Stimulated activated CD8-positive, alpha-beta memory T cell treated with anti-CD3 and anti-CD28 coated beads, Interleukin-7, amount 100 ng/mL, for 48 hours (primary cell): ENCODE measurements at places on chromosomes 7 and 10.

GRCh38 chr10:121324678-121325213 is 273.5 kb downstream of the FGFR2 start:
- DNase-seq, result no peak

DNA sequence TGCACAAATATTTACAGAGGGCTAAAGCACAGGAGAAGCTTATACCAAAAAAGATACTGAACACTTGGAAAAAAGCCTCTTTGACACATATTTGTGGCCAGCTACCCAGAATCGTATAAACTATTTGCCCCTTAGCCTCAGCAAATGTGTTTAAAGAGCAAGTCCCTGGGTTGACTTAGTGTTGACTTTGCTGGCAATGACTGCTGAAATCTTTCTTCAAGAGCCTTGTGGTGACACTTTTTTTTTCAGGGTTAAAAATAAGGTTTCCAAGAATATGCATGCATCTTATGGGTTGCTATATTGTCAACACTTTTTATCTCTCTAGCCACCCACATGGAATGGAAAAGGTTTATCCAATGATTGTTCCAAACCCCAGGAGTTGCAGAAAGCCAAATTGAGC is 14.9 kb upstream of the PLEKHS1 start:
- no peak for DNase-seq

GRCh38 chr10:12388671-12389070 is 39.3 kb downstream of the CAMK1D start:
- no peak for DNase-seq

DNA sequence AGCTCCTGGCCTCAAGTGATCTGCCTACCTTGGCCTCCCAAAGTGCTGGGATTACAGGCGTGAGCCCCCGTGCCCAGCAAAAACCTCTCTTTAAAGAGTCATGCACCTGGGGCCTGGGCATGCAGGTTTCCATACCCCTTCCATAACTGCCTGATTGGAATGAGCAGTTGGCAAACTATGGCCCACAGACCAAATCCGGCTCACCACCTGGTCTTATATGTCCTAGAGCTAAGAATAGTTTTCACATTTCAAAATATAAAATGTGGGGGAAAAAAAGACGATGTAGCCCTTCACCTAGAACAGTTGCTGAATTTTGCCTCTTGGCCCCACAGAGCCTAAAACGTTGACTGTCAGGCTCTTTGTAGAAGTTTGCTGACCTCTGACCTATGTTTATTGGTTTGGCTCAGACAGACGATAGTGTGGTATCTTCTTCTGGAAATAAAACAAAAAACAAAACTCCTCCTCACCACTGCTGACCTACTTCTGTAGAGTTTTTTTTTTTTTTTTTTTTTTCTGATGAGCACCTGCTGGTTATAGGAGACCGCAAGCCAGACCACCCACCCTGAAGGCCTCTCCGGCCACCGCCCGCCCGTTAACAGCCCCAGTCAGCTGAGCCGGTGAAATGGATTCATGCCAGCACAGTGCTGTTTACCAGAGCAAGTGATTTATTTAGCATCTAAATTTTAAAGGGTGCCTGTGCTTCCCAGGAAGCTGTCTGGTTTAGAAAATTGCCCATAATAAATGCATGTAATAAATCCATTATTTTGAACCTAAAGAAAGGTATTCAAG is 33.5 kb upstream of the SFRP5 start:
- no peak for DNase-seq

- no peak for DNase-seq
Measured at GRCh38 chr10:120172356-120172755, 279.8 kb downstream of the SEC23IP start.

DNA sequence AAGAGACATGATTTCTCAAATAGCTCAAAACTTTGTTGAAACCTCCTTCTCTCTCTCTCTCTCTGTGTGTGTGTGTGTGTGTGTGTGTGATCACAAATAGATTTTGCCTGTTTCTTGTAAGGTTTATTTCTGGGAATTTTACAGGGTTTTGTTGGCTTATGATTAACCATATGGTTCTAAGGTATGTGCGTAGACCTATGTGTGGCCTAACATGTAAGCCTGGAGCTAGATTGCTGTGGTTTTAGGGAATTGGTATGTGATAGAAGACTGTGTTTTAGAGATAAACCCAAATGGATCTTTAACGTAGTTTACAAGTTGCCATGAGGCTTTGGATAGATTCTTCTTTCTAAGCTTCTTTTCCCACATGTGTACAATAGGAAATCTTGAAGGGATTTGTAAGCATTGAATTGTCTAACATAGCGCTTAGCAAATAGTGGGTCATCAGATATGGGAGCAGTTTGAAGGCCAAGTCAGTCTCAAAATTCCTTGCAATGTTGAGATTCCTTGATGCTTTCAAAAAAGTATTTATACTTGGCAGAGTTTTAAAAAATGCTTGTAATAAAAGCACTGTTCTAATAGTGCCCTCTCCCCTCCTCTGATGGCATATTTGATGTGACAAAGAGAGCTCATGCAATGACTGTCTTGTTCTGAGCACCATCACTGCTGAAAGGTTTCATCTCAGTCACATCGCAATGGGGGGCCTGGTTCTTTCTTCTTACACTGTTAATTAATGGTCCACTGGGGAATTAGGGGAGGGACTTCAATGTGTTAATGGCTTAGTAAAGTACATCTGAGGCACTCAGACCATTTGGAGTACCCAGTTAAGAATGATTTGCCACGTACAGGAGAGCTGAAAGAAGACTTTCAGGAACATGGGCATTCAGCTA is 118.2 kb downstream of the SNX10 start:
- no peak for DNase-seq

- DNase-seq, result no peak
Measured at GRCh38 chr7:34672430-34672829, 14.4 kb downstream of the NPSR1 start.

GRCh38 chr10:71687077-71687476 is 32.5 kb downstream of the C10orf105 start:
- no peak for DNase-seq

- DNase-seq, result no peak
Measured at GRCh38 chr7:11472646-11473045, 359.4 kb downstream of the THSD7A start.

DNA sequence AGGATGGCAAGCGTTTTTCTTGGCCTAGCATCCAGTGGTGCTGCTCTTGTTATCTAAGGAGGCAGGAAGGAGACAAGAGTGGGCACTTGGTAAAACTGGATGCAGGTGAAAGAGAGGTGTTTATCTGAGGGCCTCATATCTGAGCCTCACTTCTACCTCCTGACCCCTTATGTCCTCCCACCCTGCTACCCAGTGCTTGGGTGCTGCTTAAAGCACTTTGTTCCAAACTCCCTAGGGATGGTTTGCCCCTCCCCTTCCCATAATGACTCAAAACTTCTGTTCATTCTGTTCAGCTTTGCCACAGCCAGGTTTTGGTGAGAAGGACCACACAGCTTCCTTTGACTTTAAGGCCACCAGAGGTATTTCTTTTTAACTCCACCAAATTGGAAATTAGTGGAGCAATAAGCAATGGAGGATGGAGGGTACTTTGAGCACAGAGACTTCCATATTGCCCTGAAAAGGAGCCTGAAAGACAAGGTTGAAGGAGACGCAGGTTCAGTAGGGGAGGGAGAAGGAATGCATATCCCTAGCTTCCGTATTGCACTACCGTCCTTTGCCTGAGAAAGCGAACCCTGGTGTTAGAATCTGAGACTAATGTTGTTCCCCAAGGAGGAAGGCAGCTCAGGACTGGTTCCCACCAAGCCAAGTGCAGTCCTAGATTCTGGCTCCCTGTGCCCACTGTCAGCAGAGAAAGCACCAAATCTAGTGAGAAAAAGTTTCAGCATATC is 30.1 kb downstream of the ENTPD1 start:
- DNase-seq, result no peak

DNA sequence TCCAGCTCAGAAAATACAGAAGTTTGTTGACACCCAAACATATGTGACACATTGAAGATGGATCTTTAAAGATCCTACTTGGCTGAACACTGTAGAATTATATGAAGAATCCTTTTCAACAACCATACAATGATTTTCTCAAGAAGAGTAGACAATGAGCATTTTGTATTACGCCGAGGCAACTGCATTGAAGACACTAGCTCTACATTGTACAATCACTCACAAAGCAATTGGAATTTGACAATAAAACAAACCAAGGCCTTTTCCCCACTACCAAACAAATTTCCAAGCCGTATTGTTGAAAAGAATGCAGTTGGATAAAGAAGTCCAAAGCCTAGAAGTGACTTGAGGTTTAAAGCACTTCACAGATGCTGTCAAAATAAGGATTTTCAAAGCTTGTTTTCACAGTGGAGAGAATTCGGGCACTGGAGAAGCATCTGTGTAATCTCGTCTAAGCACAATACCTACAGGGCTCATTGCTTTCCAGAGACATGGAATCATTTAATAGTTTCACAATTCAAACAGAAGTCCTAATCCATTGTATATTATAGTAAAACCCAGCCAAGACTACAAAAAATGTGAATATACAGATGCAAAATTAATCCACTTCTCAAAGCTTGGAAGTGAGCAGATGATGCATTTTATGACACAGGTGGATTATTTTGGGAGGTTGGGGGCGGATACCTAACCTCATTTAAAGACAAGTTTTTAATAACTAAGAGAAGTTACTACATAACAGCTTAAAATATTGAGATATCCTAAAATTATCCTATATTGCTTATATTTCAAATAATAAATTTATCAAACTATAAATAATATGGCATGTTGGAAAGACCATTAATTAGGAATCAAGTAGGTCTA is 78.6 kb downstream of the SORCS1 start:
- no peak for DNase-seq

DNA sequence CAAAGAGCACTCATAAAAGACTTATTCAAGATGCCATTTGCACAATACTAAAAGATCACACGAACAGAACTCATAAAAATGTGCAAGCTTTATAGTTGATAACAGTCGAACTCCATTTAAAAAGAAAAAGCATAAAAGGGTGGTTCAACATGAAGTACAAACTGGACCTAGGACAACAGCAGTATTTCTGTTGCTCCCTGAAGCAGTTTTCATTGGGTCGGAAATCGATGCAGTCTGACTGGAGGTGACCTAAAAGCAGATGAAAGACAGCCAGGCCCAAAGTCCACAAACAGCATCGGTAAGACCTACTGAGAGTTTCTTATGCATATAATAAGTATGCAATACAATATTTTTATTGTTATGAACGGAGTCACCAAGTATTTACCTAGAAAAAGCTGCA is 23.9 kb downstream of the FAM171A1 start:
- DNase-seq, result no peak

GRCh38 chr10:107391901-107392300 is 227.4 kb upstream of the SORCS1 start:
- no peak for DNase-seq

GRCh38 chr7:158245724-158246041 is 341.9 kb downstream of the PTPRN2 start:
- DNase-seq, result no peak

- DNase-seq, result no peak
Measured at GRCh38 chr7:22447008-22447407, 53.0 kb downstream of the STEAP1B start.

- no peak for DNase-seq
Measured at GRCh38 chr7:2099048-2099957, 133.4 kb downstream of the MAD1L1 start.

- no peak for DNase-seq
Measured at GRCh38 chr10:18397906-18398305, 253.5 kb downstream of the NSUN6 start.

- DNase-seq, result no peak
Measured at GRCh38 chr10:62794306-62794705, 10.2 kb upstream of the ADO start.

GRCh38 chr7:80890426-80891258 is 28.2 kb downstream of the SEMA3C start:
- no peak for DNase-seq

DNA sequence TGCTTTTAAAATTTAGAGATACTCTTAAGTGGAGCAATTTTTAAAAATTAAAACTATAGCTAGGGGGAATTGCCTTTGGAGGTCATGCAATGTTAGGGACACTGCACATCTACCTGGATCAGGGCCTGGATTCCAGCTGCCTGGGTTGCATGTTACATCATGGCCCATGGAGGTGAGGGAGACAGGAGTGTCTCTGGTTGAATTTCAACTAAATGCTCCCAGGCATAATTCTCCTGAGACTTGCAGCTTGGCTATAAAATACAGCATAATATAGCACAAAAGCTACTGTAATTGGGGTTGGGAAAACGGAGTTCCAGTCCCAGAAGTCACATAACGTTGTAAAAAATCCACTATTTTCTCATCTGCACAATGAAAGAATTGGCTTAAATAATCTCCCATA is 782.5 kb downstream of the LRMDA start:
- no peak for DNase-seq

DNA sequence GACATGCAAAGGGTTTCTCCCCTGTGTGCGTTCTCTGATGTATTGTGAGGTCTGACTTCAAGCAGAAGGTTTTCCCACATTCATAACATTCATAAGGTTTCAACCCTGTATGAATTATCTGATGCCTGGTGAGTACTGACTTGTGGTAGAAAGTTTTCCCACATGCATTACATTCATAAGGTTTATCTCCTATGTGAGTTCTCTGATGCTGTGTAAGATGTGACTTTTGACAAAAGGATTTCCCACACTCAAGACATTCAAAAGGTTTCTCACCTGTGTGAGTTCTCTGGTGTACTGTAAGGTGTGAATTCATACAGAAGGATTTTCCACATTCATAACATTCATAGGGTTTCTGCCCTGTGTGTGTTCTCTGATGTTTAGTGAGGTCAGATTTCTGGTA is 45.1 kb downstream of the ZNF33B start:
- DNase-seq, result no peak

DNA sequence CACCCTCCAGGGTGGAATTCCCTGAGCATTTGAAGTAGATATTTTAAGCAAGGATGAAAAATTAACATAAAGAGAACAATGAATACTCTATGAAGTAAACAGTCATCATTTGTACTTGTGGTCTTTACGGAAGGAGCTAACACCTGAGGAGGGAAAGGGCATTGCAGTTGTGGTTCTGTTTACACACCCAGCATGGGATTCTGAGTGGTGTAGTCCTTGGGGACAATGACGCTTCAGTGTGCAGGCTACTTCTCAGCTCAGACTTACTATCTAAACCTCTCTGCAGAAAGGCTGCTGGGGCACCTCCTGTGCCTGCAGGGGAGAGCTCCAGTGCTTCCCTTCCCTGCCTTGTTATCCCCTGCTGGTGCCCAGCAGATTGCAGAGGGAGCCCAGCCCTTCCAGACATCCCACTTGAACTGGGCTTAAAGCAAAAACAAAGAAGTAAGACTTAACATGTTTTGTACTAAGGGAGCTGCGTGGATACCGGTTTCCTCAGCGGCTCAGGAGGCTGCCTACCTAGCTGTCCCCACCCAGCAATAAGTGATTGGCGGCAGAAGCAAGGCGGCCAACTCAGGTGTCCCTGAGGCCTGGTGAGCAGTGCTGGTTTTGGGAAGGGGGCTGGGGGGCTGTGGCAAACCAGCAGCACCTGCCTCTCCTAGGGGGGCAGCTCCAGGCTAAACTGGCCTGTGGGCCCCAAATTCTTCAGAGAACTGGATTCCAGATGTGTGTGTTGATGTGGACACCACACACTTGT is 89.1 kb downstream of the CELF2 start:
- DNase-seq, result no peak
